Kidney (tissue), 22 donors: ENCODE measurements at places on chromosomes 3 and 15. TPM values are rescaled to one million over a fixed set of nuclear protein-coding genes. Genes with fewer than 3 reads are reported as not detected.

- DNase-seq, result peak; percentile 59
Measured at GRCh38 chr3:72630327-72630968, 217.8 kb downstream of the SHQ1 start.

The CASR gene
- 14.8 TPM for polyA plus RNA-seq

GRCh38 chr15:88654430-88655102 lies 15.8 kb downstream of the ISG20 start:
- DNase-seq, result no peak

The CEP19 gene
- polyA plus RNA-seq, result 2.6 TPM

DNA sequence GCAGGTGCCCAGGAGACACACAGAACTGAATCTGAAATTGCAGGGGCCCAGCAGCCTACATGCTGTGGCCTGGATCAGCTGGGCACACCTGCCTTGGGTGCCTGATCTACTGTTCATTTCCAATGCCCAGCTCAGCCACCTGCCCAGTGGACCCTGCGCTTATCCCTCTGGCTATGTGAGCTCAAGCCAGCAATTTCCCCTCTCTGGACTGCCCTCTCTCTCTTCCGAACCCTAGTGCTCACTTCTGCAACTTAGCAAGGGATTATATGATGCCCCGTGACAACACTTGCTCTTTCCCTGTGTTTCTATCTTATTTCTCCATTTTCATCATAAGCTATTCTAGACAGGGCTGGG lies 276.0 kb downstream of the UACA start:
- no peak for DNase-seq

GRCh38 chr3:64081235-64081630 lies 57.9 kb upstream of the PSMD6 start:
- no peak for DNase-seq

DNA sequence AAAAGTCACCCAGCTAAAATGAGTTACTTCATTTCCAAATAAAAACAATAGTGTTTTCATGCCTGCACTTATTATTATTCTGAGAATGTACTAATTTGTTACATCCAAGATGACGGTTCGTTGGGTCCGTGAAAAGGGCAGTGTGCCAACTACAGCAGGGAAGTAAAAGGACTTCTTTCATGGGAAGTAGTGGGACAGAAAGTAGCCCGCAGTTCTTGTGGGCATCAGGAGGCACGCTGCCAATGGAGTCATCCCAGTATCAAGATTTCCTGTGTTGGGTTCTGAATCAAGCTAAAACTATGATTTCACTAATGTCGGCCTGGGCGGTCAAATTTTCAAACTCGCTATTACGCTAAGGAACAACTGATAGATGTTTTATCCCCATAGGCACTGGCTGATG lies 254.5 kb upstream of the SOX2 start:
- no peak for DNase-seq

The CD80 gene
- not detected for polyA plus RNA-seq

The SLC27A2 gene
- 31.2 TPM for polyA plus RNA-seq
